ENCODE measurements at places on chromosomes 6 and 20. TPM values are rescaled to one million over a fixed set of nuclear protein-coding genes. Genes with fewer than 3 reads are reported as not detected.
A peak's percentile ranks its signal among the peaks of the same experiment; 100 is the strongest.

Gene TMEM217
- 1.00 TPM for total RNA-seq

Gene YTHDF1
- total RNA-seq = 23.7 TPM

Gene DEFB116
- total RNA-seq = not detected

DNA sequence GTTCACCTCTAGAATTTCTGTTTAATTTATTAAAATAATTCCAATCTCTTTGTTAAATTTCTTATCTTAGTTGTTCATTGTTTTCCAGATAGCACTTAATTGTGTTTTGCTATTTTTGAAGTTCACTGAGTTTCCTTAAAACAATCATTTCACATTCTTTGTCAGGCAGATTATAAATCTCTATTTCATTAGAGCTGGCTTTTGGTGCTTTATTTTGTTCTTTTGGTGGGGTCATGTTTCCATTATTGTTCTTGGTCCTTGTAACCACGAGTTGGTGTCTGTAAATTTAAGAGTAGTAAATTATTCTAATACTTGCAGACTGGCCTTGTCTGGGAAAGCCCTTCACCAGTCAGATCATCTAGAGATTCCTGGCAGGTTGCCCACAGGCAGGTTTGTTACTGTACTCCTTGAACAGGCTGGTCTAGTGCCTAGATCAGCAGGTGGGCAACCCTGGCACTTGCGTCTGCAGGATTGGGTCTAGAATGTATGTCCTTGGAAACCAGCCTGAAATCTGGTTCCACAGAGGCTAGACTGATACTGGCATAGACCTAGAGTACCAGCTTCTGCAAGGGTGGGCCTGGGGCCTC lies 110.4 kb downstream of the ADGB start:
- H3K36me3 ChIP-seq = no peaks in the 10 kb centered on the region
- DNase-seq = no peak
- H3K27me3 ChIP-seq = no peaks in the 10 kb centered on the region
- H3K27ac ChIP-seq = no peak overlapping the region

DNA sequence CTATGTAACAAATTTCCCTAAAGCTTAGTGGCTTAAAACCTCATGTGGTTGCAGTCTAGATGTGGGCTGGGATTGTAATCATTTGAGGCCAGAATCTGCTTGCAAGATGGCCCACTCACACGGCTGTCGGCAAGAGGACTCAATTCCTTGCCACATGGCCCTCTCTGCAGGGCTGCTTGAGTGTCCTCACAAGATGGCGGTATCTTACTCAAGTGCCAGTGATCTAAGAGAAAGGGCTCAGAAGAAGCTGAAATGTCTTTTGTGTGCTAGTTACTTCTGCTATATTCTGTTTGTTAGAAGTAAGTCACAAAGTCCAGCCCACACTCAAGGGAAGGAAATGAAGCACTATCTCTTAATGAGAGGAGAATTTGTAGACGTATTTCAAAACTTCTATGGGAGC lies 47.1 kb upstream of the PMEPA1 start:
- H3K27ac ChIP-seq = no peak overlapping the region
- DNase-seq = no peak
- H3K4me3 ChIP-seq = no peak overlapping the region
- H3K27me3 ChIP-seq = no peaks in the 10 kb centered on the region
- no peaks in the 10 kb centered on the region for H3K36me3 ChIP-seq

DNA sequence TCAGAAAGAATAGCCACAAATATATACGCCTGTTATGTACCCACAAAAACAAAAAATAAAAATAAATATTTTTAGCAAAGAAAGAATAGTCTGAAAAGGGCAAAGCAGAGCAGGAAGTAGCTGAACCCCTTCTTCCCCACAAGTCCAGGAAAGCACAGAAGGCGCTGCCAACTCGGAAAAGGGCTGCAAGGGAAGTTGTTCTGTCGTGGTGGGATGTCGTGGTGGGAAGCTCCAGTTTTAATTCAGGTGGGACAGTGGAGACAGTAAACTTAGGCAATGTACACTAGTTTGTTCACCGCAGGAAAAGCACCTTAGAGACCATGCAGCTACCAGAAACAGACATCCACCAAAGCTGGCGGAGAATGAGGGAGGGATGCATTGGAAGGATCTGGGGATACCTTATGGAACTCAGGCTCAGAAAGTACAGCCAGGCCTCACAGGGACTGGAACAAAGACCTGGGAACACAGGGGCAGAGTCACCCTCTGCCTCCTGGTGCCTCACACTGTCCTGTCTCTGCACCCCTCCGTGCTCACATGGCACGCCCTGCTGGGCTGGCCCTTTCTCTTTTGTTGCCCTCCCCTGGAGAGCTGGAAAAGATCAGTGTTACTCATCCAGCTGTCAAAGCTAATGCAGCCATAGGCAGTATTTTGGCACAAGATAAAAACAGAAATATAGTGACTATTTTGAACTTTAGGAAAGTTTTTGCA lies 3.3 kb upstream of the APMAP start:
- no peaks in the 10 kb centered on the region for H3K36me3 ChIP-seq
- peak overlapping the region; percentile 26 for H3K27ac ChIP-seq
- H3K27me3 ChIP-seq = no peaks in the 10 kb centered on the region
- DNase-seq = no peak
- H3K4me1 ChIP-seq = peaks cover 9% of the 10 kb centered on the region
- H3K4me3 ChIP-seq = no peak overlapping the region

DNA sequence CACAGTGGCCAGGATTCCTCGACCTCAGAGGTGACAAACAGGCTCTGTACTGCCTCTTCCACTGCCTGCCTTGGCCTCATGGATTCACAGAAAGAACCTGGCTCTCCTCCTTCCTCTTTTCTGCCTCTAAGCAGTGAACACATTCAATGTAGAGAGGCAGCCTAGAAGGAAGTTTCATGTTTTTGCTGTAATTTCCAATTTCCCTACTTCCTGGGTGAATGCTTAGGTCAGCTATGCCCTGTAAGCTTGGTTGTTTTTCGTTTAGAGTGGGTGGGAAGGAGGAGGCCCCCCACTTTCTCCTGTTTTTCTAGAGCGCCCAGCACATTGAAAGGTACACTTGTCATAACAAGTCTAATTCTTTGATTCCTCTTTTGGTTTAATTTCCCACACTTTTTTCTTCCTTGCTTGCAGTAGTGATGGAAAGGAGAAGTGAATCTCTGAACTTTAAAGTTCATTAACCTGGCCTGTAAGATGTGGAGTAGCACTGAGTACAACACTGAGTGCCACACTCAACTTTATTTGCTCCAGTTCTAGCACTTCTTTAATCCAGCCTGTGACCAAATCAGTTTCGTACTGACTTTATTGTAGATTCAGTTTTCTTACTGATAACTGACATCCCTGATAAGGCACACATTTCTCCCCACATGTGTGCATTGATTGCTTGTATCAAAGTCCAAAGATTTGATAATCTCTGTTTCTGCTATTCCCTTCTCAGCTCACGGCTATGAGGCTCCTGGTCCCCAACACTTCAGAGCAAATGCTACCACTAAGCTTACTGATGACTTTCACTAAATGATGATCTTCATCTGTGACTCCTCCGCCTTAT lies 100.0 kb upstream of the MAN1A1 start:
- no peaks in the 10 kb centered on the region for H3K36me3 ChIP-seq
- H3K4me3 ChIP-seq = no peak overlapping the region
- peaks cover 11% of the 10 kb centered on the region for H3K4me1 ChIP-seq

GRCh38 chr6:87922196-87922946 lies 125.3 kb upstream of the SPACA1 start:
- no peak overlapping the region for H3K27ac ChIP-seq
- no peaks in the 10 kb centered on the region for H3K36me3 ChIP-seq

DNA sequence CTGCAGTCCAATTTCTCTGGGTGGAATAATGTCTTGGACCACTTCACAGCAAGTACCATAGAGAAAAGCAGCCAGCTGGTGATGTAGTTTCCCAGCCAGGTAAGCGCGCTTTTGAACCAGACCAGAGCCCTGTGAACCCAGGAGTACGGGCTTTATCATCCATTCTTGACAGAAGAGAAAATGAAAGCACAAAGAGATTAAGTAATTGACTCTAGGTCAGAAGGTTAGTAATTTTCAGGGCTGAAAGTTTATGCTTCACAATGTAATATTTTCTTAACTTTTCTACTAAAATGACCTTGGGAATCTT lies 7.1 kb upstream of the UST start:
- H3K27ac ChIP-seq = no peak overlapping the region
- H3K27me3 ChIP-seq = no peaks in the 10 kb centered on the region
- no peak for DNase-seq
- H3K36me3 ChIP-seq = no peaks in the 10 kb centered on the region

GRCh38 chr20:36085686-36086267 lies 68.8 kb upstream of the EPB41L1 start:
- no peaks in the 10 kb centered on the region for H3K36me3 ChIP-seq
- DNase-seq = no peak
- no peaks in the 10 kb centered on the region for H3K4me1 ChIP-seq
- H3K27me3 ChIP-seq = peaks cover 10% of the 10 kb centered on the region

Measured in lung (tissue), 17 donors.